ENCODE measurements at places on chromosomes 7 and 10.
A peak's percentile ranks its signal among the peaks of the same experiment; 100 is the strongest.

DNA sequence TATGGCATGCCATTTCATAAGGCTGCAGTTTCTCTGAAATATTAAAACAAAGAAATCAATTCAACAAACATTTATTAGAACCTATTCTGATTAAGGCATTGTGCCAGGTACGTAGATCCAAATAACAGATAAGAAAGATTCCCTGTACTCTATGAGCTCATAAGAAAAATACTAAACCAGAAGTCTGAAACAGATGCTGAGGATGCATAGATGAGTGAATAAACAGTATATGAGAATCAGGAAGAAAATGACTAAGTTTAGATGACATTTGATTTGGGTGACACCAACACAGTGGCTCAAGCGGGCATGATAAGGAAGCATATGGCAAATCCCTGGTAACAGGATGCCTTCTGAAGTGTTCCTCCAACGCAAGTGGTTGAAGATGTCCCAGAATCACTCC, 477.2 kb downstream of the PARD3 start:
- DNase-seq: no peak

- DNase-seq: no peak
Observed at GRCh38 chr10:635088-635861, 54.2 kb downstream of the DIP2C start.

- no peak for DNase-seq
Observed at GRCh38 chr7:16774294-16774693, 20.7 kb downstream of the TSPAN13 start.

DNA sequence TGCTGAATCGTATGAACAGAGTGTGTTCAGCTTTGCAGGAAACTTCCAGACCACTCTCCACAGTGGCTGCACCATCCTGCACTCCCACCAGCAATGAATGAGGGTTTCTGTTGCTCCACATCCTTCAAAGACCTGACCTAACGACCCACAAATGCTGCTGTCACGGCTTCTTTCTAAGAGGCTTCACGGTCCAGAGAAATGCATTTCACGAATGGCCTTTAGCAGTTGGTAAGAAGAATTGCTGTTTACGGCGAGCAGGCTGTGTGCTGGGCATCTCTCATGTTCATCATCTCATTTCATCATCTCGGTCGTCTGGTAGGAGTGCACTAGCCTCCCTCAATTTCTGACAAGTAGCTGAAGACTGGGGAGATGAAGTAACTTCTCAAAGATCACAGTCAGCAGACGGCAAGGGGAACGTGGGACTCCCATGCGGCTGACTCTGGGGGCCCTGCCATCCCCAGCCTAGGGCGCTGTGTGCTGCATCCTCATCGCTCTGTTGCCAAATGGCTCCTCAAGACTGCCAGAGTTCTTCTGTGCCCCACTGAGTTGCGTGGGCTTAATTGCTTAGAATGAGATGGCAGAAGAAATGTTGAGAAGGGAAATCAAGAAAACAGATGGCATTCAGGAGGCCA, 72.9 kb downstream of the ADARB2 start:
- DNase-seq: no peak

DNA sequence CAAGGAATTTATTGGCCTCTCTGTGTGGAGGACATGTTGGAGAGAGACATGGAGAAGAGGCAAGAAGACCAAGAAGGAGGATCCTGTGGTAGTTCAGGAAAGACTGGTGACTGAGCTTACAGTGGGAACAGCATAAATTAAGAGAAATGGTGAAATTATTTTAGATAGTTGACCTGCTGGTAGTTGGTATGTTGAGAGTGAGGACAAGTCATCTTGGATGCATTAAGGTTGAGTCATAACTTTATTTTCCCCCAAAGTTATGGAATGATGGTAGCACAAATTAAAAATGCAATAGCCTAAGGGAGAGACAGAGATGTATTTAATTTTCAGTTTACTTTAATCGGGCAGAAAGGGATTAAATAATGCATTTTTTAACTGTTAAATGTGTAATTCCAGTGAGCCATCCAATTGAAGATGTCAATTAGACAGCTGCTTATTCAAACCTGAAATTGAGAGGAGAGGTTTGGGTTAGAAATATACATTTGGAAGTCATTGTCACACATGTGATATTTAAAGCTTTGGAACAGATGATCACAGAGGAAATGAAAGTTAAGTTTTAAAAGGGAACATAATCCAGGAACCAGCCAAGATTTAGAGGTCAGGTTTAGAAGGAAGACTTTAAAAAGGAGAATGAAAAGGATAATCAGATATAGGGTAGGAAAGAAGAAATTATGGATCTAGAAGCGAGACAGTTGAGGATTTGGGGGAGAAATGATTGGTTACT, 80.6 kb downstream of the DGKB start:
- no peak for DNase-seq

- DNase-seq: no peak
Observed at GRCh38 chr10:11057994-11058393, 40.3 kb downstream of the CELF2 start.

DNA sequence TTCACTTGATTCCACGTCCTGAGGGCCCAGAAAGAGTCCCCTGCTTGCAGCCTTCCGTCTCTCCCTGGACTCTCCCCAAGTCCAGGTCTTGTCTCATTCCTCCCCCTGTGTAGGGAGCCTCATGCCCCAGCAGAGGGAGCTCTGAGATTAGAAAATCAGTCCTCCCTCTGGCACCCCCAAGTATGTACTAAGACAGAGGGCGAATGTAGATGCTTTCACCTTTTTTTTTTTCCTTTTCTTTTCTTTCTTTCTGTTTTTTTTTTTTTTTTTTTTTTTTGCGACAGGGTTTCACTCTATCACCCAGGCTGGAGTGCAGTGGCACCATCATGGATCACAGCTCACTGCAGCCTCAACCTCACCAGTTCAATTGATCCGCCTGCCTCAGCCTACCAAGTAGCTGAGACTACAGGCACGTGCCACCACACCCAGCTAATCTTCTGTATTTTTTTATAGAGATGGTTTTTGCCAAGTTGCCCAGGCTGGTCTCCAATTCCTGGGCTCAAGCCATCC, 10.3 kb downstream of the SFXN3 start:
- no peak for DNase-seq

- DNase-seq: peak; percentile 17
Observed at GRCh38 chr7:132519936-132520335, 56.3 kb downstream of the PLXNA4 start.

DNA sequence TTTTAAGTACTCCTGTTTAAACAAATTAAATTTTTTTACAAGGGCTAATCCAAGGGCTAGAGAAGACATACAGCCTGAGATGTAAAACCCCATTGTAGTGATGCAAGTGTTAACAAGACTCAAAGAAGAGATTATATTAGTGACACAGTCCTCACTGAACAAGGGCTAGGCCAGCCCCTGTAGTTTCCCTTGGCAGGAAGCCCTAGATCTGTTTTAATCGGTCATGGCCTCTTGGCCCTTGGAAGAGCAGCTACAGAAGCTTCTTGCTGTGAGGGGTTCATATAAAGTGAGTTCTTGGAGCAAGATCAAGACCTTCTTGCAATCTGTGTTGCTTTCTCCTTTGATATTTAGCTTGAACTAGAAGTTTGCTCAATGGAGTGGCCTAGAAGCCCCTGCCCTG, 1339.4 kb downstream of the XPNPEP1 start:
- DNase-seq: no peak

- no peak for DNase-seq
Observed at GRCh38 chr10:88081457-88082054, 218.1 kb downstream of the PTEN start.

DNA sequence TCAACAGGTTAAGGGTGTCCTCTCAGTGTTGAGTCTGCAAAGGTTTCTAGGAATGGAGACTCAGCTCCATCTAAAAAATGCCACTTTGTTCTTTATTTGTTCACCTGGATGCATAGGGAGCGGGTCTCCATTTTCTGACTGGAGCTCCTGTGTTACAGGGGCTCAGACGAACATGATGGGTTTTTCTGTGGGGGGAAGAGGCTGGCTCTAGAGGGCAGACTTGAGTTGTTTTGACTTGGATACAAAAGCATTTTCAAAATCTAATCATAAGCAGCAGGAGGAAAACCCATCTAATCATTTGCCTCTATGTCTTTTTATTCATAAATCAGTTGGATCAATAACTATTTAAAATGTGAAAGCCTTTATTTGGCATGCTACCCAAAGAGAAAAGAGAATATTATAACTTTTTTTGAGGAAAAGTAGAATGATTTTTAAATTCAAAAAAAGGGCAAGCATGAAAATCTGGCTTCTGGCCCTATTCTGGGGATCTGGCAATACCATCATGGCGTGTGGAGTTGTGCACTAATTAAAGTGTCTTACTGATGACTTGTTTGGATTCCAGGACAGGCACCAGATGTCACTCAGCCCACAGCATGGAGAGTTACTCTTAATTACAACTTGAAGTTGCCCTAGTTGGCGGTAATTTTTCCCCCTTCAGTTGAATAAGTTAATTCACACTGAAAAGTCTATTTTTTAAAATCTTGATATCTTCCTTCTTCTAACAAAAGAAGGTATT, 594.9 kb downstream of the REEP3 start:
- no peak for DNase-seq

- no peak for DNase-seq
Observed at GRCh38 chr7:40525764-40526163, 391.0 kb downstream of the SUGCT start.

GRCh38 chr10:118504467-118505205, 90.8 kb downstream of the PRLHR start:
- DNase-seq: peak; percentile 58
